Type B pancreatic cell (in vitro differentiated cells): ENCODE measurements at places on chromosomes 7 and 10.

DNA sequence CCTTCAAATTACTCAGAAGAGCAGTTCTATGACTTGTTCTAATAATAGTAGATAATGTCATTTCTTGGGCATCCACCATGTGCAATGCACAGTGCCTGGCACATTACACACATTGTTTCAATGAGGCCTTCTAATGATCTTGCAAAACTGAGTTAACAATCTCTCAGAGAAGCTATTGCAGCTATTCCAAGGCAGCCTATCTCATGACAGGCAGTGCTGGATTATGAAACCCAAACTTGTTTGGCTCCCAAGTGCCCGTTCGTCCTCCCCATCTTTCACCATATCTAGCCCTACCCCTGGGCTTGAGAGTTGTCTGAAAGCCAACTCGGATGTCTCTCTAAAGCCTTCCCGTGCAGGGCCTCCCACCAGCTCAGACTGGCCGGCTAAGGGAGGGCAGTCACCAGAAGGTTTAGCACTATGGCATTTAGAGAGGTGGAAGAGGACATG is 405.1 kb downstream of the PLXNA4 start:
- no peak for DNase-seq

GRCh38 chr7:3821488-3821887 is 520.4 kb downstream of the SDK1 start:
- no peak for DNase-seq

- DNase-seq, result no peak
Observed at GRCh38 chr7:104955276-104955675, 58.7 kb upstream of the KMT2E start.

DNA sequence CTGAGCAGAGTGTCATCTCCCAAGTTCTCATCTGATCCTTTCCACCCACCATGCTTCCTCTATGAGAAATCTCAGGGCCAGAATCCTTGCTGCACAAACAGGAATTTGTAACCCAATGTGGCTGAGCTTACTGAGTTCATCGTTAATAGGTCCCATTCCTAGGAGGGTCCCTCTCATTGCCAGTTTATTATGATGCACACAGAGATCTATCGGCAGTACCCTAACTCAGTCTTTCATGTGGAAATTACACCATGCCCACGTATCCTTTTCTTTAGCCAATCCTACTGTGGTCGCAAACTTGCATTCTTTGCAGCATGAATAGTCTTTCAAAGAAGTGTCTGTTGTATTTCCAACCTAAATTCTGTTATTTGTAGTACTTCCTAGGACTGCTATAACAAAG is 12.1 kb downstream of the TMEM236 start:
- no peak for DNase-seq

DNA sequence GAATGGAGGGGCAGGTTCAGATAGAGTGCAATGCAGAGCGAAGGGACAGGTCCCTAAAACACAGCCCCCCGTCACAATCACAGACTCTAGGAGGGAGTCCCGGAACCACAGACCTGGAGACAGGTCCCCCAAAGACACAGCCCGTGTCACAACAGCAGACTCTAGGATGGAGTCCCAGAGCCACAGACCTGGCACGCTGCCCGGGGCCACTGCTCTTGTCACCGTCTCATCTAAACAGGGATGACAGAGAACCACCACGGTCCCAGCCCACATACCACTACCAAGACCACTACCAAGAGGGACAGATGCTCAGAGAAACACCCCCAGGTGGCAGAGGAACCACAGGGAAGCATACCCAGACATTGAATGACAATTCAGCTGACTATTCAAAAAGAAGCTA is 183.9 kb downstream of the TCERG1L start:
- no peak for DNase-seq

DNA sequence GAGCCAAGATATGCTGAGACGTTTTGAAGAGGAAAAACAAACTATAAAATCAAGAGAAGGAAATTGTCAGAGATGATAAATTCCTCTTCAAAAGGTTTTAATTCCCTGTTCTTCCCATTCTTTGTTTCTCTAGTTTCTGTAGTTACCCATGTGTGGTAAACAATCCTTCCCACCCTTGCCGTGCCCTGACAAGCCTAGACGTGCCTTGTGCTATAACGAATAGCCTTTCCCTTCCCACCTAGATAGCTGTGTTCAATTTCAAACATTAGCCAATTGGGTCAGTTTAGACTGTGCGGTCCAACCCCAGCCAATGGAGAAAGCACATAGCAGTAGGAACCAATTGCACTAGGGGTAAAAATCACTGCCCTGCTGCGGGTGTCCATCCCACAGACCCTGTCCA is 138.1 kb downstream of the RALA start:
- no peak for DNase-seq

GRCh38 chr7:41928781-41929180 is 225.9 kb upstream of the INHBA start:
- no peak for DNase-seq

- DNase-seq, result no peak
Observed at GRCh38 chr7:29063872-29064271, 82.5 kb downstream of the CPVL start.

DNA sequence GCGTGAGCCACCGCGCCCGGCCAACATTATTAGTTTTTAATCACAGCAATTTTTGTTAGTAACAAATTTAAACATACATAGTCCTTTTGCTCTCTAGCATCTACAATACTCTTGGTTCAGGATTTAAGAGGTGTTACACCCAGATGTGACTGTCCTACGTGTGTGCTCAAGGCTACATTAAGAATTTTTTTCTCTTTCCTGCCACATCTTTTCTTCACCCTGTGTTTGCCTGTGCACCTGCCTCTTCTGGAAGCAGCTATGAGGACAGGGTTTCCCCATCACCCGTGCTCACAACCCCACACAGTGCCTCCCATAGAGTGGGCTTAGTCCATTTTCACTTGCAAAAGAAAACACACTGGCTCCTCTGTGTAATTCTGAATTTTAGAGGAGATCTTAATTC is 186.7 kb upstream of the KLF6 start:
- no peak for DNase-seq

GRCh38 chr10:119541459-119542356 is 811 bp downstream of the RGS10 start:
- no peak for DNase-seq
